ENCODE measurements at places on chromosomes 4 and X.

DNA sequence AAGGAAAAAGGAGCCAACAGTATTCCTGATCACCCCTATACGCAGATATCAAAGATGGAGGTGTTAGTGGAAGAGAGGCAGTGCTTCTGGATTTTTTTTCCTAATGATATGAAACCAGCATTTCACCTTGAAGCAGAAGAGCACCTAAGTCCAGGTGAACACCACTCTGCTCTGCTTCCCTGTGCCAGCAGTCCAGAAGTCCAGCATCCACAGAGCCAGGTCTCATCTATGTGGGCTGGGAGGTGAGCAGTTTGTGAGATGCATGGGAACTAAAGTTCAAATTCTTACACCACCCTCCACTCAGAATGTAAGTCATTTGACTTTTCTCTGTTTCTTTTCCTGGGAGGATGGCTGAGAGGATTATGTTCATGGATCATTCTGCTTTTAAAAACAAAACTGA is 202.6 kb downstream of the RELL1 start:
- DNase-seq: no peak

DNA sequence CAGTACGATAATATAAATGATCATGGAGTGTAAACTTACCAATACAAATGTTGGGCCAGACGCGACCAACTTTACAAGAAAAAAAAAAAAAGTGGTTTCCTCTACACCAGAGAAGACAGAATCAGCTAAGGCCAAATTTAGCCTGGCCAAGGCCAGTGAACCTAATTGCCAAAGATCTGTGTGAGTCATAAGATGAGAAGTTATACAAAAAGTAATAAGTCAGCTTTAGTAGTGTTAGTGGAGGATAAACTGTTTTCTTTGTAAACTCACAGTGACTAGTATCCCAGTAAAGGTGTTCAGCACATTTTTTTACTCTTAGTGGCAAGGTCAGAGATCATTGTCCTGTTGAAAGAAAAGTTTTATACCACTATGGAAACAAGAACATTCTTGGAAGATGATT is 531.4 kb upstream of the TECRL start:
- DNase-seq: no peak

DNA sequence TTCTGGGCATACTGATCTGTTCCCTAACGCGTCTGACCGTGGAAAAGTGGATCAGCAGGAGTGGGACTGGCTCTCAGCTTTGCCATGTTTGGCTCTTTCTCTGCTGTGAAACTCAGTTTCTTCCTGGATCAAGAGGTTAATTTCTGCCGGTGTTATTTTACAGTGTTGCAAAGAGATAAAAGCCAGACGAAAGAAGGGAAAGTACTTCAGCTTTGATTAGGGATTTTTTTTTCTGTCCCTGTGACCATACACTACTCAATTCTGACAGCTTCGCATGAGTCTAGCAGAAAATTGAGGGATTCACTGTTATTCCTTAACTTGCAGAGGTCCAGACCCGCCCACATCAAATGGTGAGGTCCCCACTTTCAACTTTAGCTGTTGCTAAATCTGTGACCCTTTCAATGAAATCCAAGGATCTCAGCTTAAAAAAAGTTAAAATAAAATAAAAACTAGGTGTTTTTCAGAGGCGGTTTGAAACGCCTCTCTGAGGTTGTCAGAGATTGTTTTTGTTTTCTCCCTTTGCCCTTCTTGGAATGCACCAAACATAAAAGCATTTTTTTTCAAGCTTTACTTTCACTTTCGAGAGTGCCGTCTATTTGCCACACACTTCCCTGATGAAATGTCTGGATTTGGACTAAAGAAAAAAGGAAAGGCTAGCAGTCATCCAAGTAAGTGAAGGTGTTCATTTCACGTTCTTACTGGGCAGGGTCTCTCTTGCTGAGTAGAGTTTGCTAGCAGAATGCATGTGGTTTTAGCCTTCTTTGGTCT is at the start of gene TLR3:
Gene TLR3 (plus strand): TSS at position 576 of the 768 bp plus-strand sequence. CDS start 7,464 bp downstream, outside the sequence.
- DNase-seq: no peak

GRCh38 chrX:100083211-100083610 is 326.9 kb downstream of the PCDH19 start:
- no peak for DNase-seq

DNA sequence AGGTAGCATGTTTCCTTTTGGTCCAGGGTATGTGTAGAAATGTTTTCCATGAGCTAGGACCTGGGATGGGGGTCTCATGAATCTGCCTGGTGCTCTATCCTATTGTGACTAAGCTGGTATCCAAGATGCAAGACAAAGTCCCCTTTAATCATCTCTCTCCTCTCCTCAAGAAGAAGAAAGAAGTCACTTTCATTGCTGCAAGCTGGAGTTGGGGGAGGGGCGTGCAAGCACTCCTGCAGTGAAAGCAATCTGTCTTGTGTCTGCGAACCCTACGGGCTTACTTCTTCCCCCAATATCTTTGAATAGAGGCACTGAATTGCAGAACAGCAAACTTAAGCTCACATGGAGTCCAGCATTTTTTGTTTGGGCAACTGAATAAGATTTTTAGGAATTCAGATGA is 27.2 kb upstream of the GRPR start:
- no peak for DNase-seq

- no peak for DNase-seq
Observed at GRCh38 chr4:34932591-34932990, 1311.7 kb downstream of the ARAP2 start.

GRCh38 chr4:183146478-183146877 is 47.4 kb downstream of the WWC2 start:
- peak; percentile 38 for DNase-seq

DNA sequence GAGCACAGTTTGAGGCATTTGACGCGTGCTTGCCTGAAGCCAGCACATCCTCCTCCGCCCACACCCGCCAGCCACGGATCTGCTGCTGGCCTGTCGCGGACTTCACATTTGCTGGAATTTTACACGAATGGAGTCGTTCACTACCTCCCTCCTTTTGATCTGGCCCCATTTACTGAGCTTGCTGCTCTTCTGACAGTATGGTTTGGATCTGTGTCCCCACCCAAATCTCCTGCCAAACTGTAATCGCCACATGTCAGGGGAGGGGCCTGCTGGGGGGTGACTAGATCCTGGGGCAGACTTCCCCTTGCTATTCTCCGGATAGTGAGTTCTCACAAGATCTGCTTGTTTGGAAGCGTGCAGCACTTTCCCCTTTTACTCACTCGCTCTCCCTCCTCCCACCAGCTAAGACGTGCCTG is 19.9 kb upstream of the CPLX1 start:
- no peak for DNase-seq

GRCh38 chr4:3520796-3521600 is 11.2 kb downstream of the LRPAP1 start:
- DNase-seq: no peak

- no peak for DNase-seq
Observed at GRCh38 chr4:184403384-184403781, 71.0 kb downstream of the IRF2 start.

GRCh38 chr4:16722416-16722815 is 176.0 kb downstream of the LDB2 start:
- DNase-seq: no peak

DNA sequence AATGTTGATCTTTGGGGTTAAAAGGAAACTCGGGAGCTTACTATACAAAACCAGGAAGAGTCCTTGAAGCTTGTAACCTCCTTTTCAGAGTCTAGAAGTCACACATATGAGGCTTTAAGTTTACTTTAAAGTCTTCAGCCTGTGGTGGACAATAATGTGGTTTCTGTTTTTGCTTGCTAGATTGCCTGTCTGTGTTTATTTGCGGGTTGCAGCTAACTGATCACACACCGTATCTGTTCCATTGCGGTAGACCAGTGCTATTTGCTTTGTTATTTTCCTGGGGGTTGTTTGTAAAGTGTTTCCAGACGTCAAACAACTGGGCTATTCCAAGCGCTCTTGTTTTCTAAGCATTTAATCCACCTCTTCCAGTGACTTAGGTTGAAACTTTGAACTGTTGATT is 143.0 kb upstream of the GYPA start:
- no peak for DNase-seq

- no peak for DNase-seq
Observed at GRCh38 chrX:102042372-102043325, 82.8 kb upstream of the TCEAL2 start.

- DNase-seq: no peak
Observed at GRCh38 chr4:142339053-142339452, 507.0 kb downstream of the INPP4B start.

GRCh38 chr4:65599340-65599739 is 70.9 kb downstream of the EPHA5 start:
- no peak for DNase-seq

GRCh38 chr4:85409251-85409650 is 65.7 kb upstream of the ARHGAP24 start:
- no peak for DNase-seq

DNA sequence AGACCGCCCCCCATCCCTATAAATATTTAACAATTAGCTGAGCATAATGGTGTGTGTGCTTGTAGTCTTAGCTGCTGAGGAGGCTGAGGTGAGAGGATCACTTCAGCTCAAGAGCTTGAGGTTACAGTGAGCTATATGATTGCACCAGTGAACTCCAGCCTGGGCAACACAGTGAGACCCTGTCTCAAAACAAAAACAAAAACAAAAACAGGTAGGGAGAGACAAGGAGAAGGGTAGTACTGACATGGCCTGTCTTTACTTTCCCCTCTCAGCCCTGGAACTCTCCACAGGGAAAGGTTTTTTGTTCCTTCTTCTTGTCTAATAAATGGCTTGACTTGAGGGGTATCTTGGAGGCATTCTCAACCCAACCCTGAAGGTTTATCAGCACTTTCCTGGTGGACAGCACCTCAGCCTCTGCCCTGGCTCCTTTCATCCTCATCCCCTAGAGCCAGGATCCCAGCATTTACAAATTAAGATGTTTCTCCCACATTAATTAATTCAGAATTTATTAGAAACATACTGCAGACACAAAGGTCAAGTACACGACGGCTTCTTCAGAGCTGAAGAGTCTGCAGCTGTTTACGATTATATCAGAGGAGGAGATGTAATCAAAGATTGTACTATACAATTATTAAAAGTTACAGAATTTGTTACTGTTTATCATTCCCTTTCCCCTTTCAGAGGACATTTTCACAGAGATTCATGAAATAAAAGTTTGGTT is 131.8 kb downstream of the AFF1 start:
- no peak for DNase-seq

GRCh38 chr4:2370597-2371320 is 47.7 kb downstream of the ZFYVE28 start:
- no peak for DNase-seq

GRCh38 chr4:40058121-40058520 is 1.5 kb downstream of the N4BP2 start:
- no peak for DNase-seq

GRCh38 chr4:126986828-126987227 is 645.9 kb upstream of the INTU start:
- DNase-seq: no peak

DNA sequence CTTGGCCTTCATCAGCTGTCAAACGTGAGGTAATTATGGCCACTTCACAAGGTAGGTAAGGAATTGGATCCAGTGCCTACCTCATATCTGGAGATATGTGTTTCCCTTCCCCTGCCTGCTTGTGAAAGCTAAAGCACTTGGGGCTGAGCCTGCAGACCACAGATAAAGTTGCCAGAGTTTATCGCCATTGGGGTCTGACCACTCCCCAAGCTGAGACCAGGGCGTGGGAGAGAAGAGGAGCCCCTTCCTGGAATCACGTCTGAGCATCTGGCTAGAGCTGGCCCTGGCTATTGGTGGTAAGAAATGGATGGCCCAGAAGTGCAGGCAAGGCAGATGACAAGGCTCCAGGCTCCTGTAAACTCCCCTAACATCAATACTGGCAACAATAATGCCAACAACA is 2.7 kb downstream of the ALAS2 start:
- DNase-seq: no peak

GRCh38 chr4:173531086-173531965 is 1.3 kb upstream of the HAND2 start:
- DNase-seq: no peak

DNA sequence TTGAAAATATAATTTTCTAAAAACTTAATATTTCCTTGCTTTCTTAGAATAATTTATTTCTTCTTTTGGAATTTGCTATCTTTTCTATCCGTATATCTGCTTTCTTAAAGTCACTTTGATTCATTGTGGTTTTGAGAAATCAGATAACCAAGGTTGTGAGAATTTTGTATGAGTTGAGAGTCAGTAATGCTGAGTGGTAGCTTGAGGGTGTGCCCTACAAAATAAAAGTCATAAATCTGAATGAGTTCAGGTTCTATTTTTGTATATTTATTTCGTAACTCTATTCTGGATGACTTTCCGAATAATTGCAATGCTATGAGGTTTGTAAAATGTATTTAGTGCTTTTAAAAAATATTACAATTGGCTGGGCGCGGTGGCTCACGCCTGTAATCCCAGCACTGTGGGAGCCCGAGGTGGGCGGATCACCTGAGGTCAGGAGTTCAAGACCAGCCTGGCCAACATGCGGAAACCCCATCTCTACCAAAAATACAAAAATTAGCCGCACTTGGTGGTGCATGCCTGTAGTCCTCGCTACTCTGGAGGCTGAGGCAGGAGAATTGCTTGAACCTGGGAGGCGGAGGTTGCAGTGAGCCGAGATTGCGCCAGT is 8.9 kb downstream of the COPS4 start:
- no peak for DNase-seq

DNA sequence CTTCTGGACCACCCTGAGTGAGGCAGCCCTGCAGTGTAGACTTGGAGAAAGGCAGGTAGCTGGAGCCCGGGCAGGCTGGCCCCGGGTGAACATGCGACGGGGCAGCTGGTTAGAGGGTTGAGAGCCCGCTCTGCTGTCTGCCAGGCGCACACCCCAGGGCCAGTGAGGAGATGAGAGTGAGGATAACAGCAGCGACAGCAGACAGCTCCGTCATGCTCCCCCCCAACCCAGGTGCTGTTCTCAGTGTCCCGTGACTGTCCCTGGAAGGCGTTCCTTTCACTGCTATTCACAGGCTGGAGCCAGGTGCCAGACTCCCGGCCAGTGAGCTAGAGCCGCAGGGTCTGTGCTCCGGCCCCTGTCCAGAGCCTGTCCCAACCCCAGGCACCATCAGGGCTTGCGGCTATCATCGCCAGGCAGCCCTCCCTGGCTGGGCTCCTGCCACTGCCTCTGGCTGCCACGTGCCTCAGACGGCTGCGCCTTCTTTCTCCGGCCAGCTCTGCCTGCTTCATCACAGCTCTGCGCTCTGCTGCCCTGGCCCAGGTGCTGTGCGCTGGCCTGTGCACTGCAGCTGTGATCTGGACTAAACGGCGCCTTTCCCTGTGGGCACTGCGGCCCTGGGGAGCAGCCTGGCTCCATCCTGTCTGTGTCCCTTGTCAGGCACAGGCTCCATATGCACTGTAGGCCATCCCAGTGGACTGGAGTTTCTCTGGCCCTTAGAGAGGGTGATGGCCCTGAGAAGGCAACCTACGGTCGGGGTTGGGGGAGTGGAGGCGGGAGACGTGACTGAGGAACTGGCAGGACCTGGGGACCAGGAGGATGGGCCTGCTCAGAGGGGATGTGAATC is 19.8 kb downstream of the NSG1 start:
- DNase-seq: no peak
